ENCODE measurements at places on chromosomes 2 and 18. TPM values are rescaled to one million over a fixed set of nuclear protein-coding genes. Genes with fewer than 3 reads are reported as not detected.

HAAO gene
- not detected for total RNA-seq

DSG2 gene
- total RNA-seq, result 0.34 TPM

LRP1B gene
- not detected for total RNA-seq

TUBA3D gene
- not detected for total RNA-seq

ALK gene
- total RNA-seq, result 0.37 TPM

POTEJ gene
- total RNA-seq, result not detected

CELF4 gene
- total RNA-seq, result not detected
